ENCODE measurements at places on chromosomes 1 and 21.

GRCh38 chr1:117655220-117655577 lies 49.4 kb downstream of the TENT5C start:
- H3K27ac ChIP-seq, result peak overlapping the region; percentile 87
- peaks cover 87% of the 10 kb centered on the region for H3K4me1 ChIP-seq
- no peak for DNase-seq
- H3K27me3 ChIP-seq, result peaks cover 5% of the 10 kb centered on the region

GRCh38 chr1:2431518-2431917 lies 19.2 kb upstream of the PEX10 start:
- peaks cover 1% of the 10 kb centered on the region for H3K36me3 ChIP-seq
- DNase-seq, result no peak
- H3K4me1 ChIP-seq, result no peaks in the 10 kb centered on the region
- no peak overlapping the region for H3K27ac ChIP-seq

GRCh38 chr21:34949499-34949898 lies 99.6 kb downstream of the RUNX1 start:
- H3K4me1 ChIP-seq, result peaks cover 77% of the 10 kb centered on the region
- no peaks in the 10 kb centered on the region for H3K27me3 ChIP-seq
- DNase-seq, result no peak
- H3K27ac ChIP-seq, result peak overlapping the region; percentile 21
- H3K4me3 ChIP-seq, result no peak overlapping the region

DNA sequence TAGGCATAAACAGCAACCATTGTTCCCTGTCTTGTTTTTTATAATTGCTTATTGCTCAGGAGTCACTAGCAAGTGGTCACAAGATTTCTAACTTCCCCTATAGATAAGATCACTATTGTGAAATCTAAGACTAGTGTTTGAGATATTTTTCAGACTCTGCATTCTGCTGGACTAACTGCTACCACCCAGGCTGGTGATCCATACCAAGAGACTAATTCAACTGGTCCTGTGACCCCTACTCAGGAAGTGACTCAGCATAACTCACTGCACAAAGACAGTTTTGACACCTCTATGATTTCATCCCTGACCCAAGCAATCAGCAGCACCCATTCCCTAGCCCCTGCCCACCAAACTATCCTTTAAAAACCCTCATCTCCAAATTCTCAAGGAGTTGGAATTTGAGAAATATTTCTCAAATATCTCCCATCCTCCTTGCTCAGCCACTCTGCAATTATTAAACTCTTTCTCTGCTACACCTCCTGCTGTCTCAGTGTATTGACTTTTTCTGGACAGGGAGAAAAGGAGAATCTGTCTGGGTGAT lies 52.7 kb downstream of the TRIM33 start:
- peaks cover 16% of the 10 kb centered on the region for H3K4me1 ChIP-seq
- peak overlapping the region; percentile 32 for H3K27ac ChIP-seq
- H3K27me3 ChIP-seq, result no peaks in the 10 kb centered on the region
- no peak overlapping the region for H3K4me3 ChIP-seq
- peak; percentile 23 for DNase-seq
- peaks cover 69% of the 10 kb centered on the region for H3K36me3 ChIP-seq

- peaks cover 39% of the 10 kb centered on the region for H3K4me1 ChIP-seq
- no peak overlapping the region for H3K4me3 ChIP-seq
- no peak for DNase-seq
- no peak overlapping the region for H3K27ac ChIP-seq
- no peaks in the 10 kb centered on the region for H3K27me3 ChIP-seq
These were observed 100.3 kb downstream of the RERE start for GRCh38 chr1:8717148-8717547.

DNA sequence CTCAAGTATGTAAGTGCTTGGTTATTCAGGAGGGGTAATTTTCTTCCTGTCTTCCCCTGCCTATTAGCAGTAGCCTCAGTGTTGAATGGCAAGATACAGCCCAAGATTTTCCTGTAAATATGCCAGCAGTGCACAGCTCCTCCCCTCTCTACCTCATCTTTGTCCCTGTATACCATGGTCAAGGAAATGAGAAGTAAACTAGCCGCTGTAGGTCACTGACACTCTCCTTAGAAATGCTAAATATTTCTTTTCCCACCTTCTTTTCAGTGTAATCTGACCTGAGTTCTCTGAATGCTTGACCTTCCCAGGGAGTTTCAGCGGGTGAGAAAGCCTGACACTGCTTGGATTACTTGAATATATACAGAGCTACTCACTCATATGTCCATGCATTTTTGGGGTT lies 84.1 kb upstream of the ZNF326 start:
- H3K27ac ChIP-seq, result no peak overlapping the region
- no peak for DNase-seq
- H3K36me3 ChIP-seq, result peaks cover 9% of the 10 kb centered on the region
- peaks cover 33% of the 10 kb centered on the region for H3K4me1 ChIP-seq

- H3K4me1 ChIP-seq, result peaks cover 2% of the 10 kb centered on the region
- peak overlapping the region; percentile 12 for H3K4me3 ChIP-seq
- DNase-seq, result no peak
- H3K27me3 ChIP-seq, result peaks cover 19% of the 10 kb centered on the region
- H3K27ac ChIP-seq, result no peak overlapping the region
These were observed 4.8 kb upstream of the ANKRD65 start for GRCh38 chr1:1425753-1426495.

DNA sequence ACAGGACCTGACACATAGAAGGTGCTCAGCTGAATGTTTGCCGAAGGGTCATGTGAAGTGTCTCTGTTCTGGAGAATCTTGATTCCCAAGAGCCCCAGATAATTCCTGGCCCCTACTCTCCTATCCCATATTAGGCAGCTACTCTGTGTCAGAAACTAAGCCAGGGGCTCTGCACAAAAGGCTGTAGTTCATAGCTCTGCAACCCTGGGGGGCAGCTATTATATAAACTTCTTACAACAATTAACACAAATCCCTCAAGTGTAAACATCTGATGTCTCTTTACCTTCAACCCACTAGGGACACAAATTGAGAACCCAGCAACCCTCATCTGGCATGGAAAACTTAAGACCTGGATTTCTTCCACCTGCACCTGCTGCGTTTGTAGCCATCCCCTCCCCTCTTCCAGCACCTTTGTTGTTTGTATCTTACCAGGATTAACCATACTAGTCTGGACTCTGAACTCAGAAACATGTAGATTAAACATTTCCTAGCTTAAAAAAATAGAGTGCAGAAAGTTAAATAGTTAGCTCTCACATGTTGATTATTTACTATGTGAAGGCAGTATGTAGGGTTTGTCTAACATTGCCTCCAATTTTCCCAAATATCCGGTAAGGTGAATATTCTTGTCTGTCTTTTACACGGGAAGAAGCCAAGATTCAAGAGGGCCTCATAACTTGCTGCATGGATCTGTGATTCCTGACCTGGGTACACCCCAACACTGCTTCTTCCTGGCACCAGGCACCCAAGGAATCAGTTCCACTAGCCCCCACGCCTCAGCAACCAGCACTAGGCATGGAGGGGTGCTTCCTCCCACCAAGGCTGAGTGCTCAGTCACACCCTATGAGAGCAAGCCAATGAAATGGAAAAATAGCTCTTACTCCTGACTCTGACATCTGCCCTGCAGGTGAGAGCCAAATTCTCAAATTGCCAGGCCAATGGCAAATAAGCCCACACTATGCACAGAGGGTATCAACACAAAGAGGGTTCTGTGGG lies 220.7 kb upstream of the HOOK1 start:
- H3K4me1 ChIP-seq, result no peaks in the 10 kb centered on the region
- no peaks in the 10 kb centered on the region for H3K27me3 ChIP-seq
- H3K4me3 ChIP-seq, result no peak overlapping the region
- no peak overlapping the region for H3K27ac ChIP-seq
- DNase-seq, result no peak

DNA sequence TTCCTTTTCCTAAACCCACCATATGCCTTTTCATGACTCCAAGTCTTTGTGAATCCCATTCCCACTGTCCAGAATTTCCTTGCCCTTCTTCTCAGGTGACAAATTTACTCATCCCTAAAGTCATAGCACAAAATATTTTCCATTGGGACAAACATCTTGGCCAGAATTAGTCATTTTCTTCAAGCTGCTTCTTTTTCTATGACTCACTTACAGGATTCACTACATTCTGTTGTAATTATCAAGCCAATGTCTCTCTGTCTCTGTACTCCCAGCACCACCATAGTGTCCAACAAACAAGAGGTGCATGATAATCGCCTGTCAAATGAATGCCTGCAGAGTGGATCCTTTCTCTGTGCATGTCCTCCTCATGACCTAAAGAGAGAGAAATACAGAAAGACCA lies 37.8 kb downstream of the SGIP1 start:
- peaks cover 4% of the 10 kb centered on the region for H3K27me3 ChIP-seq
- no peak overlapping the region for H3K27ac ChIP-seq
- H3K36me3 ChIP-seq, result no peaks in the 10 kb centered on the region
- no peaks in the 10 kb centered on the region for H3K4me1 ChIP-seq
- DNase-seq, result no peak

DNA sequence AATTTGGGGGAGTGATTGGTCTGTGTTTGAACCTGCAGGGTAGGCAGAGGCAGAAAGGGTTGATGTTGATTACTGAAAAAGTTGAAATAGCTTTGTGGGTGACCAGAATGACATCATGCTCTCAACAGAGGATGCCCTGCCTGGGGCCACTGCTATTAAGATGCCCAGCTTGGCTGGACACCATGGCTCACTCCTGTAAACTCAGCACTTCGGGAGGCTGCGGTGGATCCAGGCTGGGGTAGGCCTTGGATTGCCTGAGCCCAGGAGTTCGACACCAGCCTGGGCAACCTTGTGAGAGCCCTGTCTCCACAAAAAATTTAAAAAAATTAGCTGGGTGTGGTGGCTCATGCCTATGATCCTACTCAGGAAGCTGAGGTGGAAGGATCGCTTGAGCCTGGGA lies 42.8 kb upstream of the CACNA1E start:
- H3K36me3 ChIP-seq, result no peaks in the 10 kb centered on the region
- no peak for DNase-seq
- H3K4me3 ChIP-seq, result no peak overlapping the region
- H3K27me3 ChIP-seq, result peaks cover 31% of the 10 kb centered on the region
- H3K27ac ChIP-seq, result no peak overlapping the region

DNA sequence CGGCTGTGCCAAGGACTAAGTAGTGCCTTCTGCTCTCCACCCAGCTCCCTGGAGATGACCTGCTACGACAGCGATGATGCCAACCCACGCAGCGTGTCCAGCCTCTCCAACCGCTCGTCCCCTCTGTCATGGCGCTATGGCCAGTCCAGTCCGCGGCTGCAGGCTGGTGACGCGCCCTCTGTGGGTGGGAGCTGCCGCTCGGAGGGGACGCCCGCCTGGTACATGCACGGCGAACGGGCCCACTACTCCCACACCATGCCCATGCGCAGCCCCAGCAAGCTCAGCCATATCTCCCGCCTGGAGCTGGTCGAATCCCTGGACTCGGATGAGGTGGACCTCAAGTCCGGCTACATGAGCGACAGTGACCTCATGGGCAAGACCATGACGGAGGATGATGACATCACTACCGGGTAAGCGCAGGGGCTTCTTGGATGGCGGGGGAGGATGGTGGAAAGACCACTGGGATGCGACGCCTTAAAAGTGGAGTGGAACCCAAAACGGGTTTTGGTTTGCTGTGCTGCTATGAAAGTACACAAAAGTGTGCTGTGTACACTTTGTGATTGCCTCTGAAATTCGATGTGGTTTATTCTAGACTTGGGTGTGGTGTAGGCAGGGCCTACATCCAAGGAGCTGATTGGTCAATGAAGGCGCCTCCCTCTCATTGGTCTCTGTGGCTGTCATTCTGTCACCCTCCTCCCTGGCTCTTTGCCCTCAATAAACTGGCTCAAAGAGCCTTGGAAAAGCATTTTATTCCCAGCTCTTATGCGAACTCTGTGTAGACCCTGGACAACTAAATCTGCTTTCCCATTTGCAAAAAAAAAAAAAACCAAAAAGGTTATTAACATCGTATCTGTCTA lies 110.4 kb upstream of the IPO9 start:
- H3K27me3 ChIP-seq, result peaks cover 2% of the 10 kb centered on the region
- H3K4me1 ChIP-seq, result peaks cover 1% of the 10 kb centered on the region
- no peak overlapping the region for H3K27ac ChIP-seq
- no peak overlapping the region for H3K4me3 ChIP-seq
- no peak for DNase-seq

DNA sequence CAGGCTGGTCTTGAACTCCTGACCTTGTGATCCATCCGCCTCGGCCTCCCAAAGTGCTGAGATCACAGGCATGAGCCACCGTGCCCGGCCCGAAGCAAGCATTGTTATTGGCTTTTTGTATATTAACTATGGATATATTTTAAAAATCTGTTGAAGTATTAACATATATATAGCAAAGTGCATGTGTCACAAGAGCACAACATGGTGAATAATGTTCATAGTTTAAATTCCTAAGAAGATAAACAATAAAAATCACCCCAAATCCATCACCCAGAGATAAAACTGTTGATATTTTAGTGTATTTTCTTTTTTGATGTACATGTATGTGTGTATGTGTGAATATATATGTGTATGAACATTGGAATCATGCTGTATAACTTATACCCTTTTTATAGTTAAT lies 9.1 kb upstream of the FOXE3 start:
- no peaks in the 10 kb centered on the region for H3K4me1 ChIP-seq
- no peak overlapping the region for H3K27ac ChIP-seq
- no peak for DNase-seq
- H3K27me3 ChIP-seq, result peaks cover 20% of the 10 kb centered on the region
- H3K4me3 ChIP-seq, result no peak overlapping the region
- H3K36me3 ChIP-seq, result no peaks in the 10 kb centered on the region

DNA sequence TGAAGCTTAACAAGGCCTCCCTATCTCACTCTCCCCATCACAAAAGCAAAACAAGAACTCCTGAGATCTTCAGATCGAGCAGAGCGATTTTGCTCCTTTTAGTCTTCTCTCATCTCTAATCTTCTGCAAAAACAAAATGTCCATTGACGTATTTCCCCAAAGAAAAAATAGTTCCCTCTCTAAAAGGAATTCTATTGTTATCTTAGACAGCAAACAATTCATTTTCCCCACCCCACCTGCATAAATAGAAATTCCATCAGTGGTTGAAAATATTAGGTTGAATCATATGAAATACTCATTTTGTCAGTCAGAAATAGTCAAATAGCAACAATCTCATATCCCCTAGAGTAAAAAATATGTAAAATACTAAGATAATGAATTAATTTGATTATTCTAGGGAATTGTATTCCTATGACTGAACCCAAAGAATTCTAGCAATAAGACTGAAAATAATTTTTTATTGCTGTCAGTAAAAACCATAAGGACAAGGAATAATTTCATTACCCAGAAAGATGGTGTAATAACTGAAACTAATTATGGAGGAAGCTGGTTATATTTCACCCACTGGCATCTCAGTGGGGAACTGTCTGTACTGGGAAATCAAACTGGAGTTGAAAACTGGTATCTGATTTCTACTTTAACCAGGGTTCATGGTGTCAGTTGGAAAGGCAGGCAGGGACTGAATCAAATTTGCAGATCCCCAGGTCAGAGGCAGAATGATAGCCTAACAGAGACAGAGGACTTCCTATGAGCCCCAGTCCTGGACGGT lies 51.3 kb downstream of the RHOU start:
- H3K27ac ChIP-seq, result no peak overlapping the region
- H3K4me3 ChIP-seq, result no peak overlapping the region
- peaks cover 2% of the 10 kb centered on the region for H3K27me3 ChIP-seq

GRCh38 chr1:119724611-119725218 lies 13.0 kb downstream of the PHGDH start:
- H3K27ac ChIP-seq, result no peak overlapping the region
- no peaks in the 10 kb centered on the region for H3K4me1 ChIP-seq
- H3K4me3 ChIP-seq, result no peak overlapping the region
- H3K27me3 ChIP-seq, result no peaks in the 10 kb centered on the region
- no peak for DNase-seq
- H3K36me3 ChIP-seq, result peaks cover 62% of the 10 kb centered on the region

GRCh38 chr1:66957938-66958337 lies 33.1 kb downstream of the MIER1 start:
- H3K4me1 ChIP-seq, result peaks cover 29% of the 10 kb centered on the region
- DNase-seq, result no peak
- H3K4me3 ChIP-seq, result no peak overlapping the region
- H3K27ac ChIP-seq, result no peak overlapping the region
- H3K27me3 ChIP-seq, result no peaks in the 10 kb centered on the region
